ENCODE measurements at places on chromosomes 11 and 22. TPM values are rescaled to one million over a fixed set of nuclear protein-coding genes. Genes with fewer than 3 reads are reported as not detected.

DNA sequence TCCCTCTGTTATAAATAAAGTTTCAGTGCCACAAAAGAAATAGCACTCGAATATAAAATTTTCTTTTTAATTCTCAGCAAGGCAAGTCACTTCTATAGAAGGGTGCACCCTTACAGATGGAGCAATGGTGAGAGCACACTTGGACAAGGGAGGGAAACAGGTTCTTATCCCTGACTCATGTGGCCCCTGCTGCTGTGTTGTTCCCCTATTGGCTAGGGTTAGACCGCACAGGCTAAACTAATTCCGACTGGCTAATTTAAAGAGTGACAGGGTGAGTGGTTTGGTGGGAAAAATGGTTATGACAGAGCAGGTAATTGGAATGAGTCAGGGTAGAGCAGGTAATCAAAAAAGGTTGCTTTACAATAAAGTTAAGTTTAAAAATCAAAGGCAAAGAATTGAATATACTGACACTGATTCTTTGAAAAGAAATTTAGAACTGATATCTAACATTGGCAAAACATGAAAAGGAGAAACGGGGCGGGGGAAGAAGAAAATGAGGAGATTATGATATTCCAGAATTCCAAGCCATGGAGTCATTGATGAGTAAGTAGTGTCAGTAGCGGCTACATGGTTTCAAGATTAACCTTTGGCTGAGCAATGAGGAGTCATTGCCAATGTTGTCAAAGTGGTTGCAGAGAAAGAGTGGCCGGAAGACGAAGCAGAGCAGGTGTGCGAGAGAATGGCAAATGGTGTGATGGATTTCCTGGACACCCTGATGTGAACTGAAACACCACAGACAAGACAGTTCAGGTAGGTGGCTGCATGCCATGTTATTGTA lies 48.4 kb upstream of the MRGPRX1 start:
- no peak for DNase-seq

DNA sequence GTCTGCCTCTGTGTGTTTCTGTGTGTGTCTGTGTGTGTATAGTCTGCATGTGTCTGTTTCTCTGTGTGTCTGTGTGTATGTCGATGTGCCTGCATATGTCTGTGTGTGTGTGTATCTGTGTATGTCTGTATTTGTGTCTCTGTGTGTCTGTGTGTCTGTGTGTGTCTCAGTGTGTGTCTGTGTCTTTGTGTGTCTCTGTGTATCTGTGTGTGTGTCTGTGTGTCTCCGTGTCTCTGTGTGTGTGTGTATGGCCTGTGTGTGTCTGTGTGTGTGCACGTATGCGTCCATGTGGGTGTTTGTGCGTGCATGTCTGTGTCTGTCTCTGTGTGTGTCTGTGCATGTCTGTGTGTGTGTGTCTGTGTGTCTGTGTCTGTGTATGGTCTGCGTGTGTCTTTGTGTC lies 439 bp downstream of the SNX32 start:
- no peak for DNase-seq

DNA sequence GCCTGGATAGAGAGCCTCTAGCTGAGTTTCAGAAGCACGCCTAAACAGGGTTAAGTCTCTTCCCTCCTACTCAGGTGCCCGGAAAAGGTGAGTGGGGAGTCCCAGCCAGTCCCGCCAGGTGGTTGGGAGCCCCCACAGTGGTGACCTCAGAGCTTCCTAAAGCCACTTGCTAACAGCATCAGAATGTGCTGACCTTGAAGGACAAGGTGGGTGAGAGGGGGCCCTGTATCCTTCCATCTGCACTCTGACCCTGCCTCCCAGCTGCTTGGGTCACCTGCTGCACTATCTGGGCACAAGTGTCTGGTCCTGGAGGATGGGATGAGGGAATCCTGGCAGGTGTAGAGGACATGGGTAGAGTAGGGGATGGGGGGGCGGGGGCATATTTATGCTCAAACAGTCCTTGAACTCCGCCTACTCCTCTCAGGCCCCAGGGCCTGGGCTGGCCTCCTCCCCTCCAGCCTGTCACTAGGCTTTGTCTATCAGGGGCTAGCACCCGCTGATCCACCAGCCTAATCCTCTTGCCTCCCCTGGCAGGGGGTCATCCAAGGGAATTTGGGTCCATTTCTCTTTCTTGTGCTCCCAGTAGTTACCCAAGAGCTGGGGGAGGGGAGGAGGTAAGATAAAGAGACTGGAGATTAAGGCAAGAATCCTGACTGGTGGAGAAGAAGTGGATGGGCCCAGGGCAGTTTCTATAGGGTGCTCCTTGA lies 3.4 kb downstream of the USP2 start:
- DNase-seq, result no peak

DNA sequence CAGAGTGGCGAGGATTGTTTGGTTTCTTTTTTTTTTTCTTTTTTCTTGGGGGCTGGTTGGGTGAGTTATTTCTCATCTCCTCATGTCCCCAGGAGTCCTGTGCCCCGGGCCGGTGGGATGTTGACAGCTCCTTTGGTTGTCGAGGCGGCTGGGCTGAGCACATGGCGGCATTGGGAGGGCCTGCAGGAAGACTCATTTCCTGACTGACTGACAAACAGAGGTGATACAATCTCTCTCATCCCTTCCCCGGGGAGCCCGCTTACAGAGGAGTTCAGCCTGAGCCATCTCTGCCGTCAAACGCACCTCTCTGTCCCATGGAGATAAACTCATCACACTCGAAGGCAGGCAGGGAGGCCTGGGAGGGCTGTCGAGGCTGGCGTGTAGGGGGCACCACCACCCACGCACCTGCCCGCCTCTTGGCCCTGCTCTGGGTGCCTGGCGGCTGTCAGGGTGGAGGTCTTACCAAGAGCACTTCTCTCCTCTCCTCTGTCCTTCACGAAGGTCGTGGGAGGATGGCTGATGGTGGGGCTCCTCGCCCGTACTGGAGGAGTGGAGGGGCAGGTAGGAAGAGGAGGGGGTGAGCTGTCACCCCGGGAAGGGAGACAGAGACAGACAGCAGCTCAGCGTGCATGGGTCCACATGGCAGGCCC lies 60.0 kb upstream of the NECTIN1 start:
- DNase-seq, result no peak

- no peak for DNase-seq
Measured at GRCh38 chr11:76282172-76282571, 75.9 kb upstream of the WNT11 start.

GRCh38 chr11:63536669-63537292 lies at the start of gene PLAAT4:
PLAAT4 (plus strand) TSS chr11:63536808; CDS start chr11:63536869, 61 bp downstream.
- DNase-seq, result peak; percentile 55

- DNase-seq, result no peak
Measured at GRCh38 chr11:38476808-38477575, 1879.0 kb upstream of the RAG2 start.

- no peak for DNase-seq
Measured at GRCh38 chr11:112539741-112540140, 279.1 kb upstream of the PLET1 start.

GRCh38 chr22:41094041-41094593 lies 1.7 kb downstream of the EP300 start:
- no peak for DNase-seq

- DNase-seq, result peak; percentile 50
Measured at GRCh38 chr22:38735126-38735464, 20.7 kb downstream of the SUN2 start.

Gene CENPM
- total RNA-seq, result 73.2 TPM

Gene CLTCL1
- total RNA-seq, result 0.88 TPM

Gene SCGB1A1
- total RNA-seq, result not detected

Data from CD8-positive, alpha-beta memory T cell (primary cell).